NCI-H2171 treated with DMSO at 0.1 percent for 48 hours (cell line): ENCODE measurements at places on chromosomes 7 and 10.

DNA sequence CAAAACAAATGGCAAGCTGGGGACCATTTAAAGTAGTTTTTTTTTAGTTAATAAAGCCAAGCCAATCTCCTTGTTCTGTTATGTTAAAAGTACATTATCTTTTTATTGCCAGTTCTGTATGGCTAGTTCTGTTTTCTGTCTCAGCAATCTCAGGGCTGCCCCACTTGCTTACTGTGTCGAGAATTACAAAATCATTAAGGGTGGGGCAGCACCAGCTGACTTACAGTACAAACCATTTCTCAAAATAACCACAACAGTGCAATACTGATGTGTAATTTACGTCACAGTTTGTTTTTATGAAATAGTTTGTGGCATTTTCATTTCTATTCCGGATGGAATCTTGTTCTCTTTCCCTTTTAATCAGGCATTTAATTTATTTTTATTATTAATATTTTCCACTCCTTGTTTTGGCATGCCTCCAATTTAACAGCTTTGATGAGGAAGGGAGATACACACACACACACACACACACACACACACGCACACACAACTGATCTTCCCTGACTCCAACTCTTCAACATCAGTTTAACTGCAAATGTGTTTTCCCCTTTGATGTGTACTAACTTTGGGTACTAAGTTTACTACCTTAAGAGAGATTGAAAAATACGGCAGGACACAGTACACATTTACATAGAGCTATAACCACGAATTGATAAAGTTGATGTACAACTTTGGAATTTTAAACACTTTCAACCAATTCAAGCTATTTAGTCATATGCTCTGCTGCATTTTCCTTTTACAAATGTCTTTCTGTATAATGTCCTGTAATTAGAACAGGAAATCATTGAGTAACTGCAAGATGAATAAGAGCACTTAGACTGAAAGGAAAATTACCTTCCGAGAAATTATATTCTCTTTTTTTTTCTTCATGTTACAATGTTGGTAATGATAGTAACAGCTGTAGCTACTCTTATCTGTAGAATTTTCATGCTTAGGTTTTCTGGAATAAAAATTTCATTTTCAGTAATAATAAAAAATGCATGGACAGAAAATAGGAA, 91.5 kb downstream of the ARID5B start:
- no peak for DNase-seq

- DNase-seq: no peak
Observed at GRCh38 chr7:3238525-3239210, 62.4 kb upstream of the SDK1 start.

- DNase-seq: no peak
Observed at GRCh38 chr7:107917763-107918651, 27.0 kb downstream of the DLD start.

DNA sequence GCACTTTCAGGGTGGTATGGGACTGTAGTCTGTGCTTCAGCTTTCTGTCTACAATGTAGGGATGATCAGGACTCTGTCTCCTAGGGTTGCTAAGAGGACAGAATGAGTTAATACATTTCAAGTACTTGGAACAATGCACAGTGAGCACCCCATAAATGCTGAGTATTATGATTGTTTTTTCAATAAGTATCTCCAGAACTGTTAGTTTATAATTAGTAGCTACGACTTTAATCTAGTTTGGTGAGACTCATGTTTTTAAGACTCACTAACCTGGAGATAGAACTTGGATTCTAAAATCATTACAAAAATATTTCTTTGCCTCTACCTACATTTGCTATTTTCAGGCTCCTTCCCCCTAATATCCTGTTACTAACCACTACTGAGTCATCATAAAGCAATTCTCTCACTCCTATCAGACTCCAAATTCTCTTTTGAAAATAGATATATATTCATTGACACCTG, 95.3 kb downstream of the CPED1 start:
- DNase-seq: no peak
